ENCODE measurements at places on chromosomes 7 and 10.

DNA sequence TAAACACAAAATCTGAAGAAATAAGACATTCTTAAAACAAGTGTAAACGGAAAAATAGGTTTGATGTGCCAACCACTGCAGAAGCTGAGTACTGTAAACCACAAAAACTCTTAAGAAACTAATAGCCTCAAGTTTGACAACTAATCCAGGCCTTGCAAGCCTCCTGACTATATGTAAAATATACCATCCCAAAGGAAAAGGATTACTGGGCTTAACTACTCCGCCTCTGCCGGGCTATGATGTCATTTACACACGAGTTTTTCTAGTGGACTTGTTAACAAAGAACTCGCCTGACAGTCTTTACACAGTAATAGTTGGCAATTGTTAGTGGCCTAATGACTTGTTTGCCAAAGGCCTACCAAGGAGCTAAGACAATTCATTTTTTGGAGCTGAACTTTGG, 2.1 kb downstream of the KIF5B start:
- no peak for DNase-seq

GRCh38 chr7:40418983-40419382, 284.2 kb downstream of the SUGCT start:
- no peak for DNase-seq

GRCh38 chr7:140541513-140542227, 62.4 kb upstream of the MKRN1 start:
- peak; percentile 46 for DNase-seq

- DNase-seq: no peak
Measured at GRCh38 chr10:6780008-6780677, 200.1 kb upstream of the PRKCQ start.

DNA sequence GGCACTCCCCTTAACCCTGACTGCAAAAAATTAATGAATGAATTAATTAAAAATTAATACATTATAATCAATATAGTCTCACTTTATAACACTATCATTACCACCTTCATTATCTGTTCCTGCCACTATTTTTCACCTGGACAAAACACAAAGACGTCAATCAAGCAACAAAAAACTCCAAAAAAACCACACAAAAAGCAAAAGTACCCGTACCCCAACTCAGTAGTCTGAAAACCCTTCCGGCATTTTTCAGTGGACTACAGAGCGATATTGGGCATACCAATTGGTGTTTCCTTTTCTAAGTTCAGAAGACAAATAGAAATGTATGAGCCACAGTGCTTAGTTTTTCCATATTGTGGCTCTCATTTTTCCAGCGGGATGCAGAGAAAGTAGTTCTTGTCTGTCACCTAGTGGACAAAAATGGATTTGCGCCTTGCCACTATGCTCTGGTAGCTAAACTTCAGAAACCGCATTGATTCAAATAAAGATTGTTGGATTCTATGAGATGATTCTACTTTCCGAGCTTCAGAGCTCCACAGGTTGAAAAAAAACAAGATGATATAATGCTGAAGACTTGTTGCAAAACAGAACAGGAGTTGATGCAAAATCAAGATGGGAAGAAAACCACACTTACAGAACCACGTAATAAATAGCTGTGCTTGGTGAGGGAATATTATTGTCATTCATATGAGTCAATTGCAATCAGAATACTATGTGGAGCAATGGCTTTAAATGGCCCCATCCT, 50.6 kb upstream of the ITGB1 start:
- peak; percentile 0 for DNase-seq

GRCh38 chr7:95582578-95583293, 13.6 kb downstream of the PDK4 start:
- no peak for DNase-seq

GRCh38 chr7:149027055-149027454, 1.2 kb downstream of the PDIA4 start:
- DNase-seq: no peak

- no peak for DNase-seq
Measured at GRCh38 chr10:65534771-65535170, 1391.1 kb upstream of the LRRTM3 start.

DNA sequence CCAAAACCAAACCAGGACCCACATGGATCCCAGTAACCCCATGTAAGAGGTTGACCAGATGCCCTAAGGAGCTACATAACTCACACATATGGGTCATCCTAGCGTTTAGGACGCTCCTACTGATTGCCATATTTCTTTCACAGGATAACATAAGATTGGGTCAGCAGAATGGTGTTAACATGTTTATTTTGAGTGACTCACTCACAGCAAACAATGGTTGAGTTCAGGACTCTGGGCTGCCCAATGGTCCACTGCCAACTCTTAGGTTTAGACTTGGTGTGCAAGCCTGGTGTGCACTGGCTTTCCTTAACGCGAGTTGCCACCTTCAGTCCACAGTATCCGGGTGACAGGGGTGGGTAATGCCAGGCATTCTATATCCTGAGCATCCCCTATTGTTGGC, 211.5 kb downstream of the GPAM start:
- DNase-seq: no peak

DNA sequence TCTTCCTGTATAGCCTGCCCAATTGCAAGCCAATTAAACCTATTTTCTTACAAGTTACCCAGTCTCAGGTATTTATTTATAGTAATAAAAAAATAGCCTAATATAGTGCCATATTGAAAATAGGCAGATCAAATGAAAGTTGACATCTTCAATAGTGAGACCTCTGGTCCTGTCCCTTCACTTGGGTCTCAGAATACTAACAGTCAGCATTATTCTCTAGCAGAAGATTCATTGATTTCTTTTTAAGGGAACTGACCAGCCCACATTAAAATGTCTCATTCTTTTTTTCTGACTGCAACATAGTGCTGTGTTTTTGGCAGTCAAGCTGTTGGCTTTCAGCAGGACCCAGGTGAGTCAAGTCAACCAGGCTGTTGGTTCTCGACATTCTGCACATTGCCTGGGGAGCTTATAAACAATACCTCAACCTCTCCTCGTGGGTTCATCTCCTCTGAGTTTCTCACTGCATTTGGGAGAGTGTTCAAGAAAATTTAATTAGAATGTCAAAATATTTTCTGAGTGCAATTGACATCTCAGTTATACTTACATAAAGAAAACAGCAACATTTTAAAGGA, 109.8 kb downstream of the MKX start:
- DNase-seq: no peak

DNA sequence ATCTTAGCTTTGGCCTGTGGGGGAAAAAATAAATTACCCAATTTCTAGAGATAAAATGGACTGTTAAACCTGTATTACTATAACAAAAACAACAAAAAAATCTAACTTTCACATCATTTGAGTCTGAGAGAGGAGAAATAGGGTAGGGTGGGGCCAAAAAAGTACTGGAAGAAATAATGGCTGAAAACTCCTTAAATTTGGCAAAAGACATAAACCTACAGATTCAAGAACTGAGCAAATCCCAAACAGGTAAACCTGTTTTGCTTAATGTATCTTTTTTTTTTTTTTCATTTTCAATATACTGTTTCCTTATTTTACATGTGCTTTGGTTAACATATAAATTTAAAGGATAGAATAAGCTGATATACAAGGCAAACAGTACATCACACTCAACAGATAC, 27.1 kb downstream of the SYPL1 start:
- DNase-seq: no peak

- no peak for DNase-seq
Measured at GRCh38 chr7:128721376-128721775, 17.8 kb upstream of the CALU start.

DNA sequence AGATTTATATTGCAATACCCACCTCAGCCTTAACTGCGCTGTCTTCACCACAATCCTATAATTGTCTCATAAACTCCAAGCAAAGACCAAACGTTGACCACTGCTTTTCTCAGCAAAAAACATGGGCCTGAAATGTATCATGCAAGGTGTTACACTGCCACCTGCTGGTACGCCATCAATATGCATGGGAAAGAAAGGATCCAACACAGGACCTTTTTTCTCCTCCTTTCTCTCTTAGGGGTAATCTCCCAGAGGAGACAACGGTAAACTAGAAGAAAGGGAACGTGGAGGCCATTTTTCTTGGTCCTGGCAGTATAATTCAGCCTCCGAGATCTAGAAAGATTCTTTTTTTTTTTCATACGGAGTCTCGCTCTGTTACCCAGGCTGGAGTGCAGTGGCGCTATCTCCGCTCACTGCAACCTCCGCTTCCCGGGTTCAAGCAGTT, 79.1 kb upstream of the MPP7 start:
- peak; percentile 39 for DNase-seq

DNA sequence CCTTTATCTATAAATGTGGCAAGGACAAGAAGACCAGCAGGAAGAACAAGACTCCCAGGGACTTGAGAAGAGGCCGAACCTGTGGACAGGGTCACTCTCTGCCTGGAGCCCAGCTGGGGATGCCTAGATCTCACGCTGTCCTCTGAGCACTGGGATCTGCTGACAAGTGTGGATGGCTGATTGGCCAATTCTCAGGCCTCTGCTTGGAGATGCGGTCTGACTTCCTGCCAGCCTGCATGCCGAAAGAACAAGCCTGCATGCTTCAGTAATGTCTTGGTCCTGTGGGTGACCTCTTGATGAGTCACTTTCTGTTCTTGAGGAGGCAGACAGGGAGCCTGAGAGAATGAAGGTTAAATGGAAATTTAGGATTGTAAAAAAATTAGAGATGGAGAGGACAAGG, 84.7 kb downstream of the TMEM178B start:
- no peak for DNase-seq

GRCh38 chr10:132097609-132098377, 32.0 kb downstream of the JAKMIP3 start:
- no peak for DNase-seq

GRCh38 chr10:68870545-68871104, 30.5 kb upstream of the DDX50 start:
- DNase-seq: no peak

- no peak for DNase-seq
Measured at GRCh38 chr7:43454936-43455518, 127.9 kb upstream of the STK17A start.

DNA sequence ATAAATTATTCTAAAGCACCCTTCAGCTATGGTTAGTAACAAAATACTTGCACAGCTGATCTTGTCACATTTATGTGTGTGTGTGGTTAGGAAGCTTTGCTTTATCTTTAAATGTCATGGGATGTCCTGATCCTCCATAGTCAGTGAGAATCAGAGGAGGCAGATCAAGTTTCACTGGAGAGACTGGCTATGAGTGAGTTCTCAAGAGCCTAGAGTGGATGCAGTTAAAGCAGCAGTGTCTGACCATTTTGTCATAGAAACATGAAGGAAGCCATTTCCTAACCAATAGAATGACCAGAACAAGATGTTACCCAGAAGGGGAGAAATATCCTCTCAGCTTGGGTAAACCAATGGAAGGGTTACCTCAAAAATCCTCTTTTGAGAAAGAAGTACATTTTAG, 207.2 kb upstream of the DKK1 start:
- DNase-seq: no peak

DNA sequence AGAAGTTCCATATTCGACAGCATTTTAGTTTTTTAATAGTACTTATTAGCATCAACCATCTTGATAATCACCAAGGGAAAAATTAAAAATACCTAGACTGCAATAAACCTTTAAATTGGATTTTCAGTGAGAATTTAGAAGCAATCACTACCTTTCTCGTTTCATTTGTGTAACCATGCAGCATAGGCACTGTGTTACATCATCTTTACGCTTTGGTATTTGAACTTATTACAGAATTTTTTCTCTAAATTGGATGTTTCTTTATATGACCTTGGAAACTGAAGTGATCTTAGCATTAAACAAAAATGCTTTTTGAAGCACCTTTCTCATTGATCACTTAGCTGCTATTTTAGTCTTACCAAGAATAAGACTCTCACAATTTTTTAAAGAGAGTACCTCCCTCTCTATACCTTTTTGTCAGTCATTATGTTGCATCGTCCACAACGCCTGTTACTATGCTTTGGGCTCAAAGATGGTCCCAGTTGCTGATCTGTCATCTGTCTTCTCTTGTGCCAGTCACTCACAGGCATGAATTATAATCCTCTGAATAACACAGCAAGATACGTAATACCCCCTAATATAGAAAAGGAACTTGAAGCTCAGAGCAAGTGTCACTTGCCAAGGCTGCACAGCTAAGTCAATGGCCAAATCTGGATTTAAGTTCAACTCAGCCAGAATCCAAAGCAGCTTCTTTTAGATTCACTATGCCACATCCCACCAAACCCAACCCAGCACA, 19.6 kb upstream of the ASCC1 start:
- no peak for DNase-seq

DNA sequence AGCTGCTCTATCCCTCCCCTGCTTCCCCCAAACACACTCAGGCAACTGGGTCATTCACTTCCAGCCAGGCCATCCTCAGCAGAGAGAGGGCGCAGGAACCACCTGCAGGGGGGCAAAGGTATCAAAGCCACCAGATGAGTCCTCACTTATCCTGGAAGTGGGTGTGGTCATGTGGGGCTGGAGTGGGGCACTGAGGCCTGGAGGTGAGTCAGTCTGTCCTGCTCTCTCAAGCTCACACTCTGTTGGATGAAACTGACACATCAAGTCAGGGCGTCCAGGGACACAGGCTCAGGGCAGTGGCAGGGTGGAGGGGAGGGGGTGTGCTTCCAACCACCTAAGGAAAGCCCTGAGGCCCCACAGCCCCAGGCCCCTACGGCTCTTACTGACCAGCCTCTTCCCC, 8.0 kb upstream of the ELFN1 start:
- DNase-seq: no peak

DNA sequence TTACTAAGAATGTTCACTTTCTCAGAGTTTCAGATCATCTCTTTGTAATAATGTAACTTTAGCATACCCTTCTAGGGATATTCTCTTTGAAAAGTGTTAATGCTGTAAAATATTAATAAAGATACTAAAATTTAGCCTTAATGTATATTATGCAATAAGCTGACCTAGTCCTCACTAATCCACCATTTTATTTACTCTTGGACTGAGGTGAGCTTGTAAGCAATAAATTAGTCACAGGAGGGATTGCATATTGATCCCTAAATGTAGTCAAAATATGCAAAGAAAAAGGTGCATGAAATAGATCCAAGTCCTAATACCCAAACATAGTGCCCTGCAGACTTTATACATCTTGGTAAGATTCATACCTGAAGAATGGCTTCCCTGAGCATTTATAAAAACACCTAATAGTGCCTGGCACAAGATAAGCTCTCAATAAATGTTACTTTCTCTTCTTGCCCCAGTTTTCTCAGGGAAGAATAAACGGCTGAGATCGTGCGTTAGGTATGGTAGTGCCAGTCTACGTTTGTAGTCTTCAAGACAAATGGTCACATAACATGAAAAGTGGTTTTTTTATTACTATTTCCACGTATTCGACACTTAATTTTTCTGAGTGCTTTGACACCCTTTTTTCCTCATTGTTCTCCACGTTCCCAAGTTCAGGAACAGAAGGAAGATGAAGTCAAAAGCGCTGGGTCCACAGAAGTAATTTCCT, 14.3 kb downstream of the INSIG1 start:
- DNase-seq: no peak

All from NCI-H1417 treated with DMSO at 0.1 percent for 48 hours (cell line).